ENCODE measurements at places on chromosomes 13 and 19.

- no peak for DNase-seq
Measured at GRCh38 chr19:13987101-13987890, 18.8 kb downstream of the RFX1 start.

GRCh38 chr19:20182222-20182785 is 15.3 kb downstream of the ZNF486 start:
- no peak for DNase-seq

DNA sequence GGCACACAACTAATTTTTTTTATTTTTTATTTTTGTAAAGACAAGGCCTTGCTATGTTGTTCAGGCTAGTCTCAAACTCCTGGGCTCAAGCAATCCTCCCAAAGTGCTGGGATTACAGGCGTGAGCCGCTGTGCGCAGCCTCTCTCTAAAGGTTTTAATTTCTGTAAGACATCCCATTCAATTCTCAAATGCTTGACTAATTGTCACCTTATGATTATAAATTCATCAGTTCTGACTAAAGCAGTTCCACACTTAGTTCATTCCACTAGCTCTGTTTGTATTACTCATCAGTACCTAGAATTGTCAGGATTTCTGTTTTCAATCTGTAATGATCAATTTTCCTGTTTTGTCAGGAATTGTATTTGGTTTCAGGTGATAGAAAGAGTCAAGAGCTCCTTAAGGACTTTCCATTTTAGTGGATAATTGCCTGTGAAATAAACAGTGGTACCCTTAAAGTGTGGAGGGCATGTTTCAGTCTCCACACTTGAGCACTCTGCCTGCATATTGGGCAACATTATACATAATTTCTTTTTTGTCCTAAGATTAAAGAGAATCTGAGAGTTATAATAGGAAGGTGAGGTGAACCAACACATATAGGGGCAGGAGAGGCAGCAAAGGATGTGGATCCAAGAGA is 27.6 kb downstream of the GPALPP1 start:
- DNase-seq = no peak

DNA sequence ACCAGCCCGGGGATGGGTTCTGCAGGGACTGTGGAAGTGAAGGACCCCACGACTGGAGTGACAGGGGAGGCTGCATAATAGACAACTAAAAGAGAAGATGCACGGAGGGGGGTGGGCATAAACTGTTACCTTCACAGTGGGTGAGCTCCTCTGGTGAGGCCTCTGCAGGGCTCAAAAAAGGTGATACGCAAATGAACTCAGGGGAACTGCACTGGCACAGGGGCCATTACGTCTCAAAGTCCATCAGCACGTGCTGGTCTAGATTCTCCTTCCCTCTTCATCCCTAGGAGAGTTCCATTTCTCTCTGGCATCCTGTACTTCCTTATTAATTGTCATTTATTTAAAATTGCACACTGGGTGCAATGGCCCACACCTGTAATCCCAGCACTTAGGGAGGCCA is 8.1 kb upstream of the FFAR2 start:
- DNase-seq = no peak

DNA sequence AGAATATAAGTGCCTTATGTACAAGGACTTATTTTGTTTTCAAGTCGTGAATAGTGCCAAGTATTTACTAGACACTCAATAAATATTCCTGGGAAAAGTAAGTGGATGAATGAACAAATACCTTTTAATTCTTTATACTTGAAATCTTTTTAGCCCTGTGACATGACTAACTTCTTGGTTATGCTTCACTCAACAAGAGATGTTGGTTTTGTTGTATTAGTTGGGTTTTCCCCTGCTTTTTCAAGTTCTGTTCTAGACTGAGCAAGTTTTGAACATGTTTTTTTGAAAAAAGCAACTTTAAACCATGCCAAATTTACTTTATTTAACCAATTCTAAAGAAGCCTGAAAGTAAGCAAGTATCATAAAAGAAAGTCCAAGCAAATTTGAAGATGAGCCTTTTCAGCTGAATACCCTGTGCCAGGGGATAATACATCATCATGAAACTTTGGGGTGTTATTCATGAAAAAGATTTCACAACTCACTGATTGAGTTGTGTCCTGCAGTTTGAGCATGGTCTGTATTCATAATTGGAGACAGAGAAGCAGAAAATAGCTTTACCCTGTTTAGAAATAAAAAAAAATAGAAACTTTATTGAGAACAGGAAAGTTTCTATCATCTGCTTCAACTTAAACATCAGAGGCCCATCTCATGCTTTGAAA is 11.1 kb downstream of the LMO7 start:
- DNase-seq = no peak

DNA sequence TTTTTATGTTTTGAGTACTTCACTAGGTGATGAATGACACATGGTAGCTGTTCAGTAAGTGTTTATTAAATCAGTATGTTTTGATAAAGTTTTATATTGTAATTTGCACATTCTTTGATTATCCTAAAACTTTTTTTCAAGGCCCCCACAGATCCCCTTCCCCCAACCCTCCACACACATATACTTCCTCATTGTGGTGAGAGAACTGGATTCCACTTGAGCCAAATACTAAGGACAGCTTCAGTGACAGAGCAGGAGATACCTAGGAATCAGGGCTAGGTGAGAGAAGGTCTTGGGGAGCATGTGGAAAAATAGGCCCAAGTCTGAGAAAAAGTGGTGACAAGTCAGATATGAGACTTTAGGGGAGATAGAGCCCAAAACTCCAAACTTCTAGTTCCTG is 174.6 kb downstream of the TDRD3 start:
- DNase-seq = no peak

- DNase-seq = no peak
Measured at GRCh38 chr19:5916181-5916708, 2.2 kb downstream of the CAPS start.

GRCh38 chr13:63851526-63851925 is 2435.9 kb upstream of the PCDH20 start:
- DNase-seq = no peak

DNA sequence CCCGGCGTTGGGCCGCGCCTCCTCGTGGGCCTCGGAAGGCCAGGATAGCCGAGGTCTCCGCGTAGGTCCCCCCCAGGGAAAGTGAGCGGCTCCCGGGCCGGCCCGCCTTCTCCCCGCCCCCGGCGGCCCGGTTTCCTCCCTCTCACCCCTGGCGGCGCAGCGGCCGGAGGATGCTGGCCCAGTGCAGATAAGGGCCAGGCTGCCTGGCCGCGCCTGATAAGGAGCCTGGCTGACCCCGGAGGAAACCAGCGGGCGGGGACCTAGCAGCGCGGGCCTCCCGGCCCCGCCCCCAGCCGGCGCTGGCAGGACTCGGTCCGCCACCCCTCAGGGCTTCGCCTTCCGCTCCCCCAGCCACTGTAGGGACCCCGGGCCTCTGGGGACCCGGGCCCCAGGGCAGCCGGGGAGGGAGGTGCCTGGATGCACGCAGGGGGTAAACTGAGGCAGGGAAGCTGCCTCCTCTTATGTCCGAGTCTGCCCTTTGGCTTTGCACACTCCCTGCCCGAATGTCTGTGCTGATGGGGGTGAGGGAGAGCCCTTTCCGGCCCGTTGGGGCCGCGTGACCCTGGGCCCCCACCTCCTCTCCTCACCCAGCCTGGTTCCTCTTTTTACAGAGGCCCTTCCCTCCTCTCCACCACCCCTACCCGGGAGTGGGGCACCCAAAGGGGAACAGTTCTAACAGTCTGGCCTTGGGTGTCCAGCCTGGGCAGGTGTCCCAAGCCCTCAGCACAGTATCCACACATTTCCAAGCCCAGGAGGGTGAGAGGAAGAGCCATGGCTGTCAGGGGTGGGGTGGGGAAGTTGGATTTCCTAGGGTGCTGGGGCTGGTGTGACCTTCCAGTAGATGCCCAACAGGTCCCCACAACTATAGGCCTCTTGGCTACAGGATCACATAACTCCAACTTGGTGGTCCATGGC is at the start of gene LYL1:
LYL1 (minus strand) TSS at position 193 of the 915 bp plus-strand sequence. CDS start 1,687 bp downstream, outside the sequence.
- DNase-seq = no peak

Data from NCI-H510A (cell line).